ENCODE measurements at places on chromosomes 2 and 18. TPM values are rescaled to one million over a fixed set of nuclear protein-coding genes. Genes with fewer than 3 reads are reported as not detected.
A peak's percentile ranks its signal among the peaks of the same experiment; 100 is the strongest.

KCNIP3 gene
- 8.7 TPM for total RNA-seq

IMPACT gene
- total RNA-seq, result 19.8 TPM

HS6ST1 gene
- total RNA-seq, result 34.9 TPM

ACVR1C gene
- total RNA-seq, result 0.81 TPM

KCNG3 gene
- not detected for total RNA-seq

HOXD11 gene
- total RNA-seq, result not detected

PFN4 gene
- total RNA-seq, result 0.32 TPM

STARD6 gene
- not detected for total RNA-seq

DNA sequence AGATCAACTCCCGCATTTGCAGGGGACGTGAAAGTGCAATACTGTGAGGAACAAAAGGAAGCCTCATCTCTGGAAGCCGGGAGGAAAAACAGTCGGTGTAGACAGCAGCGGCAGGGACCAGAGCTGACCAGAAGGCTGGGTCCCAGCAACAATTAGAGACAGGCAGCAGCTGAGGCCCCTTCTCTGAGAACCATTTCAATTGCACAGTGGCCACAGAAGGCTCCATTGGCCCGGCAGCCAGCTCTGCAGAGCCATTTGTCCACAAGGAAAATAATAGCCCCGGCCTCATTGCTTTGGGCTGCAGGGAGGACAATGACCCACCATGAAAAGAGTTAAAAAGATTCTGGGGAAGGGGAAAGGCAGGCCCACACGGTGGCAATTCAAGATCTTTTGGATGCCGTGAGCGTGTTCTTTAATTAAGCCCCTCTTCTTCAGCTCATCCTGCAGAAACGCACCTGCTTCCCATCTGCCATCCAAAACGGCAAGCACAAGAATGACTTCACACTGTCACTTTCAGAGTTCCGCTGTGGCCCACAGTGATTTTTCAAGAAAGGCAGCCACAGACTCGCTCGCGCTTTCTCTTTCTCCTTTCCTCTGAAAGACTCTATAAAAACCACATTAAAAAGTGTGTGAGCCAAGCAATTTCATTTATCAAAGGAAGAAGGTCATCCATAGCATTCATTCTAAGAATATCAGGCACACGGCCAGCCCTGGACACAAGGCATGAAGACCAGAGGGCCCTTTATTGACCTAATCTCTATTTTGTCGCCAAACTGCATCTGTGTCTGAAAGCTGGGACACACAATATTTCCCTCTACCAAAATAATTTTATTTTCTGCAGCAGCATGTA lies 293.6 kb downstream of the SOX11 start:
- no peak for DNase-seq

- no peak for DNase-seq
Observed at GRCh38 chr2:210132239-210132638, 39.0 kb downstream of the KANSL1L start.

GRCh38 chr2:224133387-224133786 lies 94.3 kb upstream of the SERPINE2 start:
- DNase-seq, result no peak

DNA sequence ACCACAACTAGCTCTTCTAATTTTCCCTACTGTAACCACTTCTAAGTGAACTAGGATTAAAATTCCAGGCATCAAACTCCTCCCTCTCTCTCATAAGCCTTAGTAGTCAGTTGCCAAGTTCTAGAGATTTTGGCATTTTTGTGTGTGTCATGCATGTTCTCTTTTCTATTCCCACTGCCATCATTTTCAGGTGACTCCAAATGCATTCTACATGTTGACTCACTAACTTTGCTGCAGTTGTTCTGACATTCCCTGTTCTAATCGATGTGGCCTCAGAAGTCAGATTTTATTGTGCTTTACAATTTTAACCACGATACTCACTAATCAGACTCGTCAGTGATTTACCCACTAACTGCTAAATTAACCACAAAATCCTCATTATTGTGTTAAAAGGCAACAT lies 13.3 kb downstream of the DSC1 start:
- DNase-seq, result no peak

DNA sequence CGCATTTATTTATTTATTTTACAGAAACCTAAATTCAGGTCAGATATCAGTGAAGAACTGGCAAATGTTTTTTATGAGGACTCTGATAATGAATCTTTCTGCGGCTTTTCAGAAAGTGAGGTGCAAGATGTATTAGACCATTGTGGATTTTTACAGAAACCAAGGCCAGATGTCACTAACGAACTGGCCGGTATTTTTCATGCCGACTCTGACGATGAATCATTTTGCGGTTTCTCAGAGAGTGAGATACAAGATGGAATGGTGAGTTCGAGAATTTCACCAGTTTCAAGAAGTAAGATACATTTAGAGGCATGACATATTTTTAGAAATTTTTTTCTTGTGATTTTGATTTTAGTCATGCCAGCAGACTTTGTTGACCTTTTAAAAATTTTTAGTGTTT lies 4.6 kb downstream of the CDCA7 start:
- no peak for DNase-seq

- DNase-seq, result no peak
Observed at GRCh38 chr2:73986085-73986681, 1.5 kb downstream of the TET3 start.

GRCh38 chr2:27128668-27129571 lies 5.3 kb downstream of the ABHD1 start:
- DNase-seq, result no peak

DNA sequence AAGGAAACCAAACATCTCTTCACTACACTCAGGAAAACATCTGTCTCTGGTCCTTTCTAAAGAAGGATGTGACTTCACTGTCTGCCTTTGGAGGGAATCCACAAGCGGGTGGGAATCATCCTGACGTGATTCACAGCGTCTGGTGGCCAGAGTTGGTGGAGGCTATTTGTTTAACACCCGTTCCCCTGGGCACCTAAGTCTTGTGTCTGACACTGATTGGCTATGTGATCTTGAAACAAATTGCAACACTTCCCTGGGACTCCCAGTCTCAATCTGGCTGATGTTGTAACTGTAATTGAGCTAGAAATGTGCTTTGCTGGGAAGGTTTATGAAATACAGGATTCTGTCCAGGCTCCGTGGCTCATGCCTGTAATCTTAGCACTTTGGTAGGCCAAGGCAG lies 28.8 kb upstream of the SIX3 start:
- no peak for DNase-seq

DNA sequence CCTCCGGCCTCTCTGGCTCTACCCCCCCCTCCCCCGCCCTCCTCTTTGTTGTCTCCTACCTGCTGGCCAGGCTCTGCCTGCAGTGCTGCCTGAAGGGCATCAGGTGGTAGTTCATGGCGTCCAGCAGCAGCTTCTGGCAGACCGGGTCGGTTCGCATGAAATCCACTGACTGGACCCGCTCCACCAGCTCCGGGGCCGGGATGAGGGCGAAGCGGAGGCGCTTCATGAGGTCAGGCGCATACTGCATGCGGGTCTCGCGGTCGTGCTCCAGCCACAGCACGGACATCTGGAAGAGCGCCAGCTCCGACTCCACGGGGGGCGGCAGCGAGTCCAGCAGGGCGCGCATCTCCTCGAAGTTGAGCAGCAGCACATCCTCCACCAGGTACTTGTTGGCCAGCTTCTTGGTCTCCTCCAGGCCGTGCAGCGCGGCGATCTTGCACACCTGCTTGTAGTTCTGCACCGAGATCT lies 3.2 kb downstream of the KLHL14 start:
- no peak for DNase-seq

- DNase-seq, result peak; percentile 62
Observed at GRCh38 chr2:240812721-240813120, 7.3 kb downstream of the KIF1A start.

GRCh38 chr2:11784747-11785610 lies 38.5 kb downstream of the LPIN1 start:
- no peak for DNase-seq

All from Right ventricle myocardium inferior (tissue), 1 donor.